ENCODE measurements at places on chromosomes 5 and 9.

DNA sequence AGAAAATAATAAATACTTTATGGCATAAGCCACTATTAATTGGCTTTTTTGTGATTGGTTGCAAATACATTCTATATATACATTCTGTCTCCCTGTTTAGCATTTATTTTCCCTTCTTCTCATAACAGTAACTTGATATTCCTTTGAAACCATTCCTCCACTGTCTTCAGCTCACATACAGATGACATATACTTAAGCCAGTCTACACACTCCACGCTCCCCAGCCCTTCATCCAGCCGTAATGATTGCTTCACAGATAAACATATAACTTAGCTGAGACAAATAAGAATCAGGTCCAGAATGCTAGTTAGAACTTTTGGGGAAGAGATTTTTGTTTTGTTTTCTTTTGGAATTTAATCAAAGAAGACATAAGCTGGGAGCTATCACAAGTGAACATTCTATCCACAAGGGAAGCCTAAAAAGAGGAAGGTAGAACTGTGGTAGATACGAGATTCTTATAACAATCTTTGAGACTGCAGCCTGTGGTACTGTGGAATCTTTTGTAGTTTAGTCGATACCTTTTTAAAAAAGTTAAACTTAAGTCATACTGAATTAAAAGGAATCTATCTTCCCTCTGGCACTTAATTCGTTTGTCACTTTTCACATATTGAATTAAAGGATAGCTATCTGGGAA is 365.1 kb upstream of the PRR16 start:
- DNase-seq, result no peak

- peak; percentile 60 for DNase-seq
Measured at GRCh38 chr5:76331126-76331525, 72.0 kb upstream of the IQGAP2 start.

DNA sequence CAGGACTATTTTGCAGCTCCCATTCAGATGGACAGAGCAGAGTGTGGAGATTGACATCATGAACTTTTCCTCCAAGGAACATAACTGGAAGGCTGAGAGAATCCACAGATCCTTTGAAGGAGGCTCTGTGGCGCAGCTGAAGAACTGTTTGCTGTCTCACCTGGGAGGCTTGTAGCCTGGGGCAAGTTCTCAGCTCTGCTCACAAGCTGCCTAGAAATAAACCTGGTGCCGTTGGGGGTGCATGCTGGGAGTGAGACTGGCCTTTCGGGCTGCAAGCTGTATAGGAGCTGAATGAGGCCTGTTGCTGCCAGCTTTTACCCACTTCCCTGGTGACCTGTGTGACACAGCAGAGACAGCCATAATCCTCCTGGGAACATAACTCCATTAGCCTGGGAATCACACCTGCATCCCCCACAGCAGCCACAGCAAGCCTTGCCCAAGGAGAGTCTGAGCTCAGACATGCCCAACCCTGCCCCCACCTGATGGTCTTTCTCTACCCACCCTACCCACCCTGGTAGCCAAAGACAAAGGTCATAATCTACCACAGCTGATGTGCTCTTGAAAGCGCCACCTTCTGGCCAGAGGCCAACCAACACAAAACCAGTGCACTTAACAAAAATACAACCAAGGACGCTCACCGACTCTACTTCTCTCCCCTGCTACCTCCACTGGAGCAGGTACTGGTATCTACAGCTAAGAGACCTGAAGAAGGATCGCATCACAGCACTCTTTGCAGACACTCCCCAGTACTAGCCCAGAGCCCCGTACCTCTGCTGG is 205.1 kb upstream of the MRPS30 start:
- no peak for DNase-seq

DNA sequence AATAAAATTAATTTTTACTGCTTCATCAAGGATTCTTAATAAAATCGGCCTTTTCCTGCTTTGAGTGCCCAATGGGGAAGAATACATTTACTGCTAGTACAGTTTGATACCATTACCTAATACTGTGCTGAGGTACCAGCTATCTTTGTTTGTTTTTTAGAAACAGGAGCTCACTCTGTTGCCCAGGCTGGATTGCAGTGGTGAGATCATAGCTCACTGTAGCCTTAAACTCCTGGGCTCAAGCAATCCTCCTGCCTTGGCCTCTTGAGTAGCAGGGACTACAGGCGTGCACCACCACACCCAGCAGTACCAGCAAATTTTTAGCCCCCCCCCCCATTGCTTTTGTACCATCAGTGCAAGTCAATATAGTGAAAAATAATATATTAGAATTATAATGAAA is 13.6 kb upstream of the ANKHD1 start:
- DNase-seq, result no peak
